ENCODE measurements at places on chromosomes 5 and 9.

DNA sequence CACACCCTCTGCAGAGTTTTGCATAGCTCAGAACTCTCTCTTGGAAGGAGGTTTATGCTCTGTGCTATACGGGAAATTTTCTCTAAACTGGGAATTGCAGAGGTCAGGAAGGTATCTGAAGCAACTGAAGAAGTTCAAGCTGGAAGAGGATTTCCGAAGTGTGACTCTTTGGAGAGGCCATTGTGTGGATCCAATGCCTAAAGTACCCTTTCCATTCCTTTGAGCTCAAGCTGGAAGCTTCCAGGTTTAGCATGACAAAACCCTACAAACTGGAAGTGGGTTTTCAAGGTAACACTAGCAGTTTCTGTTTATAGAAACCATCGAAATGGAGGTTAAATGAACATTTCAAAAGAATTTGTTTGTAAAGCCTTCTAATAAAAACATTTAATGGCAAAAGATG, 187.1 kb downstream of the CFAP90 start:
- DNase-seq = no peak

- no peak for DNase-seq
Measured at GRCh38 chr5:68378204-68378820, 162.8 kb downstream of the PIK3R1 start.

- DNase-seq = no peak
Measured at GRCh38 chr9:127818574-127818973, 15.9 kb downstream of the FPGS start.

- DNase-seq = peak; percentile 34
Measured at GRCh38 chr9:71816916-71817451, 48.7 kb upstream of the CEMIP2 start.

DNA sequence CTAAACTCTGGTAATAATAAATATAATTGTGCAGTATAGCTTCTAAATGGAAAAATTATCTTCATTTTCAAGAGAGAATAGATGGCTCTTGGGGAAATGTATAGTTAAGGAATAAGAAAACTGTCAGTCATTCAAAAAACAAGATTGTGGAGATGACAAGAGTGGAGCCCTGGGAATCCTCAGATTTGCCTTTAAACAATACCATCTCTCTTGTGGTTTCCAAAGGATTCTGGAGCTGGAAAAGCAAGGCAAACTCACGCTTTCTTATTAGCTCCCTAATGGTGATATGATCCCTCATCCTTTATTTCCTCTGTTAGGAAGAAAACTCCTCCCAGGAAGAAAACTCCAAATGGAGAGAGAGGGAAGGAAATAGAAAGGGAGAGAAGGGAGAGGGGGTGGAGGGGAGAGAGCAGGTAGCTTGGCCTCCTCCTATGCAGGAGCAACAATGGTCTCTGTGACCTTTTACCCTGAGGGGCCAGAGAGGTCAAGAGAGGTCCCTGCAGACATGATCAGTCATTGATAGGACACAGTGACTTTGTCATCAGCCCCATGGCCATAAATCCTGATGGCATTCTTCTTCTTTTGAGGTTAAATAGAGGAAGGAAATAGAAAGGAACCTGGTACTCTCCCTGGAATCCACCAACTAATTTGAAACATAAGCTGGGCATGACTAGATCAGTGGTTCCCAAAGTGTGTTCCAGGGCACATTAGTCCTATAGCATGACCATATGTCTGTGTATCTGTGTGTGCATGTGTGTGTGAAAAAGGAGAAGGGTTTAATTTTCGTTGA, 312.2 kb downstream of the ARRDC3 start:
- DNase-seq = no peak

DNA sequence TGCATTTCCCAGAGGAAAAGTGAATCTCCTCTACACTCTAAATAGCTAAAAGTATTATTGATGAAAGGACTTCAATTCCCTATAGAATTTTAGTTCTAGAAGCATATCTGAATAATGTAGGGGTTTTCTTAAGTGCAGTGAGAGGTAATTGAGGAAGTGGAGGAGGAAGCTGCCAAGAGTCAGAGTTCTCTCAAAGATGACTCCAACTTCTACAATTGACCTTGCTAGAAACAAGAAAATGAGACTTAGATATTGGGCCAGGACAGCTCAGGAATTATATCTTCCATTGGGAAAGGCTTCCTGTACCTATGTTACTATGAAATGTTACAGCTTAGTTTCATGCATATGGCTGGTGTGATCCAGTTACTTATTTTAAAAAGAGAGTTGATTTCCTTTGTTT, 10.4 kb upstream of the F2R start:
- DNase-seq = no peak

DNA sequence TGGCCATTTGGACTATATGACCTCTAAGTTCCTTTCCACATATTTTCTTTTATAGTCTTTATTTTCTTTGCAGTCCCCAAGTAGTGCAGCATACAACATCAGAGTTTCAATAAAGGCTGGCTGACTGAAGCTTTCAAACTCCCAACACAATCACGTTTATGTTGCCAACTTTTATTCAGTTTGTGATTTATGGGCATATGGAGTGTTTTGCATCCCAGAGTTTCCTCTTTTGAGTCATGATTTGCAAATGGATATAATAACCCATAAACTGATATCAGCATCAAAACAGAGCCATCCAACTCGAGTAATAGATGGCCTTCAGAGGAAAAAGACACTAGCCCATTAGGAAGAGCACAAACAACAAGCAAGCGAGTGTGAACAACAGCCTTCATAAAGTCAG, 414.0 kb downstream of the ELAVL2 start:
- DNase-seq = no peak

- no peak for DNase-seq
Measured at GRCh38 chr9:136577941-136578625, 32.2 kb upstream of the NOTCH1 start.

GRCh38 chr9:20303996-20304395, 318.3 kb downstream of the MLLT3 start:
- no peak for DNase-seq

GRCh38 chr5:43680286-43680685, 77.3 kb downstream of the NNT start:
- DNase-seq = no peak

DNA sequence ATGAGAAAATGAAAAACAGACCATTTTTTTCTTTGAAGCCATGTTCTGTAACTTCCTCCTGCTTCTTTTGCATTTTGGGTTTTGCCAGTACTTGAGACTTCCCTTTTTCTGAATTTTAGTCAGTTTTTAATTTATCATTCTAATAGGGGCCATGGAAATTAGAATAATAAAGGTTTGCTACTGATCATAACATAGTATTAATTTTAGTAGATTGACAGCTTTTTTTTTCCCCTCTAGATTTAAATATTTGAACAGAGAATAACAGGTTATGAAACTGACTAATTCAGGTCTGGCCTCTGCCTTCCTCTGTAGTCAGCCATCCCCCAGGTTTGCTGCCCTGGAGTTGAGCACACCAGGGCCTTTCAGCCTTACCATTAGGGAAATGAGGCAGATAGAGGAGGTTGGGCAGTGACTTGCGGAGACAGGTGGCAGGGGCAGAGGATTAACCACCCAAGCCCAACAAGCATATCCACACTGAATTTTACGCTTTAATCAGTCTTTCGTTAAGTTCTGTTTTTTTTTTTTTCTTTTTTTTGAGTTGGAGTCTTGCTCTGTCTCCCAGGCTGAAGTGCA, 80.1 kb upstream of the TNFAIP8 start:
- DNase-seq = no peak

DNA sequence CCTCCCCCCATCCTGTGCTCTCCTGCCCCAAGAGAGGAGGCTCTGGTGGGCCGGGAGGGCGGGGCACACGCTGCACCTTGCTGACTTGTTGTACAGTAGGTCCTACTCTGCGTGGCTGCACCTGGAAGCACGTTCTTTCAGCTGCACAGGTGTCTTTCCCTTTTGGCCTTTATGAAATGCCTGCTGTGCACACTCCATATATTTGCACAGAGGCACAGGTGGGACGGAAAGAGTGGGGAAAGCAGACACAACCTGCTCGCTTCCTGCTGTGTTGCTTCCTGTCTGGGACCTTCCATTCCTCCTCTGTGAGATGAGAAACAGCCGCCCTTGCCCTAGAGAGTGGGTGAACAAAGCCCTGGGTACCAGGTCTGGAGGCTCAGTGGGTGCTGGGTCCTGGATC, 4.8 kb downstream of the USP20 start:
- peak; percentile 91 for DNase-seq

GRCh38 chr9:130689937-130690700, 3.5 kb upstream of the EXOSC2 start:
- DNase-seq = peak; percentile 79

DNA sequence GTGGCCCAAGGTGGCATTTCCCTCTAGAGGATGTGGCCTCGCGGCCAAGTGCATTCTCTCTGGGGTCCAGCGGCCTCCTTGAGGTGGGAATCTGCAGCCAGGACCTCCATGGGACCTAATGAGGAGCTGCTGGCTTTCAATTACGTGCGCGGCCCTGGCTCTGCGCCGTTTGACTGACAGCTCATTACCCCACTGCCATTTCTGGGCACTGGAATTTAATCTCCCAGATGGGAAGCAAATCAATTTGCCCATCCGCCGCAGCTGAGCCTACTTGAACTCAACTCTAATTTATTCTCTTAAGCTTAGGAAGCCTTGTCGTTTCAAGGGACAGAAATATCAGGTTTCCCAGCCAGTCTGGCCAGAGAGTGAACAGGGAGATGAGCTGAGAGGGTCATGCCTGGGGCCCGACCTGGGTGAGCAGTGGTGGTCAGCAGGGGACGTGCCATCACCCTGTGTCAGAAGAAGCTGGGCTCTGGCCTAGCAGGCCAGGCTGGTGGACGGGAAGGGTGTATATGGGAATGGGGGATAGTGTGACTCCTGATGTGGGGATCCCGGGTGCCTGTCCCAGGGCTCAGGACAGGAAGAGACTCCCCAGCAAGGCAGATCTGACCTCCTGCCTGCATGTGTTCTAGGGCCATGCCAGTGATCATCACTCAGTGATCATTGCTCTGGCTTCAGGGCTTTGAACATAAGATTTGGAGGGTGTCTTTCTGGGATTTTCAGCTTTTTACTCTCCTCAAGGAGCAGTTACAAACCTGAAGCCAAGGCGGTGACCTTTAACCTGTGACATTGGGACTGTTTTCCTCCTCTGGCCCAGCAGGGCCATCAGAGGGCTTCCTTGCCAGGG, 69.7 kb downstream of the MACROH2A1 start:
- no peak for DNase-seq

GRCh38 chr5:179668391-179668790, 12.4 kb downstream of the CBY3 start:
- DNase-seq = no peak

DNA sequence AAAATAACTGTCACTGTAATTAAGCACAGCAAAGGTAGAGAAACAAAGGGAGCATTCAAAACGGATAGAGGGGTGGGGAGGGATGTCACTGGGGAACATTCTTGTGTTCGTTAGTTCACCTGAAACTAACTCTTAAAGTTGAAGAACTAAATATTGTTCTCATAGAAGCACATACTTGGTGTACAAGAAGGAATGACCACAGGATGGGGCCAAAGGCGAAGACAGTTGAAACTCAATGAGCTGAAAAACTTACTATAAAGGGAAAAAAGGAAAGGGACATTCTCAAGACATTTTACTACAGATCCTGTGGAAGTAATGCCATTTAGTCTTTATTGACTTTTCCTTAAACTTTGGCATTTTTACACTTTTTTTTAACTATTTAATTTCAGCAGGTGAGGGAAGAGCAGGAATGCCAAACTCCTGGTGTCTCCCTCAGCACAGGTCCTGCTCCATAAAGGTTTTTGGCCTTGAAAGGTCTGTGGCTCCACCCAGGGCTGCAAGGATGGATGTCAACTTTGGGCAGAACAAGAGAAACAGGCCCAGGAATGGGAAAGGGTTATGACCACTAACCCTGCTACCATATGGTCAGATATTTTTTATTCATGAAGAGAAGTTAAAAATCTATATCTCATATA, 197.6 kb upstream of the RASA1 start:
- DNase-seq = no peak

- DNase-seq = no peak
Measured at GRCh38 chr9:109907400-109907799, 127.4 kb downstream of the PALM2AKAP2 start.

- no peak for DNase-seq
Measured at GRCh38 chr9:71620746-71621145, 147.6 kb downstream of the CEMIP2 start.

DNA sequence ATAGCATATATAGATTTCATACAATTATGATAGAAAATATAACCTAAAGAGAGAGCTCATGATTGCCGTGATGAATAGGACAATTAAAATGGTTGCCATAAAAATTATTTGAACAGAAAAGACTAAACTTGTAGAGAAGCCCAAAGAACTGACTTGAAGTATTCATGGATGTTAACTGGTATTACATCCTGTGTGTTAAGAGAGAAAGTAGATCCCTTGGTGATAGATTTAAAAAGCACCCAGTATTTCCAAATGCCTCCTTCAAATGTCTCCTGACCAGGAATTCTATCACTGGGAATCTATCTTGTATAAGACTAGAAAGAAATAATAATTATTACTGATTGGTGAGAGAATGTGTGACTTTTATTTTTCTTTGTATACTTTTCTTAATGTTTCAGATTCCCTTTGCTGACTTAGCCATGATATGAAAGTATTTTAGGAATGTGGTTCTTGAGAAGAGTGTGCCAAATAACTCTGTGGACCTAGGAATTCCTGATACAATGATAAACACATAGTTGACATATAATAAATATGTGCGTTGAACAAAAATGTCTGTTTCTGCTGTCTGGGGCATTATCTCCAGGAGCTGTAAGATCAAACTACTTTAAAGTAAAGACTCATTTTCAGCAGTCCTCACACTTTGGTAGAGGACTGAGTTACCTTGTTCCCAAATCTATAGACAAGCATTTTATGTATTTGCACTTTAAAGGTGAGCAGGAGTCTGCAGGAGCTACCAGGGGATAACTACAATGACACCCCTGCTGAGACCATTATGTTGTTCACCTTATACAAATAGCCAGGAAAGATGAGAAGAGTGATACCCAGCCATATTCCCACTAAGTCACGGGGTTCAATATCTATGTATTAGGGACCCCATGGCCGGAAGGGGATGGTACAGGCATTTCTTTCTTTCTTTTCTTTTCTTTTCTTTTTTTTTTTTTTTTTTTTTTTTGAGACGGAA, 211.1 kb upstream of the TLE4 start:
- DNase-seq = no peak

DNA sequence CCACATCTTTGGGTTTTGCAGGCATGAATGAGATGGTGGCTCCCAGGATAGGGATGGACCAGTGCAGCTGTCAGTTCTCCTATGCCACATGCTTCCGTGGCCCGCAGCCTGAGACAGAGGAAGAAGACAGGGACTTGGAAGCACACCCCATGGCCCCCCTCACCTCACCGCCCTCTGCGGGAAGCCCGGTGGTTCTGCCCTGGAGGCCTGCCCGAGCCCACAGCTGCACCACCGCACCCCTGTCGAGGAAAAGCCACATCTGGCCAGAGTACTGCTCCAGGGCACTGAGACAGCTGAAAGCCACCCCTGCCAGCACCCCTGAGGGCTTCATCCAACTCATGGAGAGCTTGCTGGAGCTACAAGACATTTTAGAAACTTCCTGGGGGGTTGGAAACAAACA, 7.6 kb upstream of the TRMT10B start:
- no peak for DNase-seq

DNA sequence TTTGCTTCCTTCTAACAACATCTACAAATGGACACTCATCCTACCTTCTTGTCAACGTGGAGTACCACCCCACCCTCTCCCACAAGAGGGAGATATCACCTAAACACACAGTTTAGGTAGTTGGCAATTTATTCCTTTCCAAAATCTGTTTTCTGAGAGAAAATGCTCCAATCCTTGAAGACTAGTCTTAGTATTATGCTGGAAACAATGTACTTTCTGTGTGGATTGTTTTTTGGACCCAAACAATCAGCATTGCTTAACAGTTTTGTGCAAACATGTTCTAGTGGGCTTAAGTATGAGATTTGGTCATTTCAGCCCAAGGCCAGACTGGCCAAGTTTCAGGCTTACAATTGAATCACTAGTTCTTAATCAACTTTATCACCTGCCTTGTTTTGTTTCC, 359.1 kb downstream of the ARHGEF28 start:
- no peak for DNase-seq
